ENCODE measurements at places on chromosomes 16 and 17.

DNA sequence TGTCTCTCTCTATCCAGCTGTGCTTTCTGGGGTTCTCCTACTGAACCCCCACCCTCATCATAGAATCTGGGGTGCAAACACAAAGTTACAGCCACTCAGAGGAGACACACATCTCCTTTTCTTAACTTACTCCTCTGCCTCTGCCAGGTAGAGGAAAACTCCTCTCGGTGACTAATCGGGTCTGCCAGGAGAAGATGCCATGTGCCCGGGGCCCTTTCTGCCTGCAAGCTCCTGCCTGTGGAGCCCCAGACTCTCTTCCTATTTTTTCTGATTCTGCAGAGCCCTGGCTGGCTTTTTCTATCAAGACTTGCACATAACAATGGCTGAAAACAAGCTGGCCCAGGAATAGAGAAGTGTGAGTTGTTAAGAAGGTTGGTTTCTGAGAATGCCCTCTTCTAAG lies 10.4 kb downstream of the SLC6A4 start:
- no peak for DNase-seq

- DNase-seq, result no peak
Observed at GRCh38 chr17:17824119-17824782, 12.5 kb downstream of the SREBF1 start.

DNA sequence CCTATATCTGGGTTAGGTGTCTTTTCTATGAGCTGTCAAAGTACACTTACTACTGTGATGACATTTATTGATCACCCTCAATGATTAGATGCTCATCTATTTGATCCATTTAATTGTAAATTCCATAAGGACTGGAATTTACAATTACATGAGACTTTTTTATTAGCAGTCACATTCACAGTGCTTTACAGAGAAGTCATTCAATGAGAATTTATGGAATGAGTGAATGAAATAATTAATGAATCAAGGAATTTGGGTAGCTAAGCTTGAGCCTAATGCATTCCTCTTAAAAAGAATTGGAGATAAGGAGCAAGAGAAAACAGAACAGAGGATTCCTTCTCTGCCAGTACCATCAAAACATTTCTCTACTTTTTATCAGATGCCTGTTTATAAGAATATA lies 1437.5 kb upstream of the CDH8 start:
- no peak for DNase-seq

- DNase-seq, result no peak
Observed at GRCh38 chr17:48194097-48194550, 86.6 kb downstream of the SNX11 start.

- DNase-seq, result no peak
Observed at GRCh38 chr16:47043200-47043599, 69.7 kb upstream of the DNAJA2 start.

- DNase-seq, result no peak
Observed at GRCh38 chr16:88529596-88529995, 40.6 kb upstream of the ZC3H18 start.

DNA sequence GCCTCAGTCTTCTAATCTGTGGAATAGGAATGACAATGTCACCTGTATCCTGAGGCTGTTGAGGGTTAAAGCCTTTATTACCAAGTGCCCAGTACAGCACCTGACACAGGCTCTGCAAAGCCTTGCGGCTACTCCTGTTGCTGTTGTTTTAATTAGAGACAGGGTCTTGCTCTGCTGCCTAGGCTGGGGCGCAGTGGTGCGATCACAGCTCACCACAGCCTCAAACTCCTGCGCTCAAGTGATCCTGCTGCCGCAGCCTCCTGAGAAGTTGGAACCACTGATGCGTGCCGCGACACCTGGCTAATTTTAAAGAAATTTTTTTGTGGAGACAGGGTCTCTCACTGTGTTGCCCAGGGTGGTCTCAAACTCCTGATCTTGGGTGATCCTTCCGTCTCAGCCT lies 5.4 kb downstream of the GSE1 start:
- no peak for DNase-seq

DNA sequence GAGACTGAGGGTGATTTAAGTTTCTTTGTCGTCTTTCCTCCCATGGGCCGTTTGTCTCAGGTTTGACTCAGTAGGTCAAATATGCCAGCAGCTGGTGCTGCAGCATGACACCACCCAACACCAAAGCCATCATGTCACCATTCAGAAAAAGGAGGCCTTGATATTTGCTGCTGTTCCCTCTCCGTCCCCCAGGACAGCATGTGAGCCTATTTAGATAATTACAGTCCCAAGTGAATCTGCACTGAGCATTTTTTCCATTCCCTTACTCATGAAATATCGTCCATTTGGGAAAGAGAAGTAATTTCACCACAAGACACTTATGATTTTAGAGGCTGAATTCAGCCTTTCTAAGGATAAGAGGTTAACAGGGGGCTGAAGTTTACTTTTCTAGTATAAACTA lies 62.2 kb upstream of the ADORA2B start:
- no peak for DNase-seq

Data from bone marrow (tissue), 2 donors.